Right lobe of liver (tissue), 6 donors: ENCODE measurements at places on chromosomes 7 and 10. TPM values are rescaled to one million over a fixed set of nuclear protein-coding genes. Genes with fewer than 3 reads are reported as not detected.

DNA sequence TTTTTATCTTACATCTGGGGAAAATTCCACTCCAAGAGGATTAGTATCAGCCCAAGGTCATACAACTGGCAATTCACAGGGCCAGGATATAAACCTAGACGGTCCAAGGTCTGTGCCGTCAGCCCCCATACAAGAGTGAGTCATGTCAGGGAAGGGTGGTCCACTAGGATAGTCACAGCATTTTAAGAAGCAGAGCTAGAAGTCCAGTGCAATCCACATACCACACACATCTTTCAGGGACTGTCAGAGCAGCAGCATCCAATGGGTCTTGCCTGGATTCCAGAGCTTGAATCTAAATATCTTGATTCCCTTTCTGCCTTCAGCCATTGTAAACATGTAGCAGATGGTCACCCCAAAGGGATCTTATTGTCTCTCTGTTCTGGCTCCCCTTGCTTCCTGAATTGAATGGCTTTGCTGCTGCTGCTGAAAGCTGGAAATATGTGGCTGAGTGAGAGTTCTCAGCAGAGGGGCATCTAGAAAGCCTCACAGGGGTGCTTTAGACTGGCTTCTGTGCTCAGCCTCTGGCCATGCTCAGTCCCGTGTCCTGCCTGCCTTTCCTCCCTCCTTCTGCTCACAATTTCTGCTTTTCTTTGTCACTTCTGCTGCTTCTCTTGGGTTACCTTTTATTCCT is 9.9 kb upstream of the OR6V1 start:
- H3K27ac ChIP-seq = no peak overlapping the region
- H3K4me3 ChIP-seq = no peak overlapping the region
- no peaks in the 10 kb centered on the region for H3K4me1 ChIP-seq

IQUB gene
- 0.06 TPM for total RNA-seq

DNA sequence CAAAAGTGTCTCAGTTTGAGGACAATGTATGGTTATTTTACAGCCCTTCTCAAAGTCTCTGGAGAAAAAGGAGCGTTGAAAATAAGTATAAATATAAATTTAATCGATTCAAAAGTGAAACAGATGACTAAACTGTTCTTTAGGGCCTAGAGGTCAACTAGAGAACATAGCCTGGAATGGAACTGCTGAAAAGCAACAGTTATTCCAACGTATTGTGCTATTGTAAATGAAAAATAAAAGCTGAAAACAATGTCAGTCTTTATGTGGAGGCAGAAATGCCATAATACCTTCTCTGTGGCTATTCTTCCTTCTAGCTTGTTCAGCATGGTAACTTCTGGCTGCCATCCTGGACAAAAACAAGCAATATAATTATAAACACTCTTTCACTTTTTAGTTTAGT is 362.5 kb downstream of the ARL4A start:
- H3K4me1 ChIP-seq = no peaks in the 10 kb centered on the region
- H3K27ac ChIP-seq = no peak overlapping the region
- H3K4me3 ChIP-seq = no peak overlapping the region
- no peak for DNase-seq
- no peaks in the 10 kb centered on the region for H3K27me3 ChIP-seq

DNA sequence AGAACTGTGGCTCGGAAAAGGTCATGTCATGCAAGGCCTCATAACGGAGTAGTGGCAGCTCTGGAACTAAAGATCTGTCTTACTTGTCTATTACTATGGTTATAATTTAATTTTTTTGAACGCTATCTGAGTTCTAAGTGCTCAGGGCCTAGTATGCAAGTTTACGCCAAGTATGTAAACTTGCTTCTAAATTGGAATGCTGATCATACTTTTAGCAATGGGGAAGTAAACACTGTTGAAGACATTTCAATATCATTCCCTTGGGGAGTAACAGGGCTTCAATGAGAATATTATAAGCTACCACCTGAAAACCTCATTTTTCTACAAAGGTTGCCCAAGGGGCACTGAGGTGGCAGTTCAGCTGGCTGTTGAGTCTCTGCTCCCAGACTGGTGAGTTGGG is 69.5 kb upstream of the NFKB2 start:
- DNase-seq = no peak
- H3K27ac ChIP-seq = no peak overlapping the region
- H3K4me3 ChIP-seq = no peak overlapping the region
- H3K27me3 ChIP-seq = no peaks in the 10 kb centered on the region

DNA sequence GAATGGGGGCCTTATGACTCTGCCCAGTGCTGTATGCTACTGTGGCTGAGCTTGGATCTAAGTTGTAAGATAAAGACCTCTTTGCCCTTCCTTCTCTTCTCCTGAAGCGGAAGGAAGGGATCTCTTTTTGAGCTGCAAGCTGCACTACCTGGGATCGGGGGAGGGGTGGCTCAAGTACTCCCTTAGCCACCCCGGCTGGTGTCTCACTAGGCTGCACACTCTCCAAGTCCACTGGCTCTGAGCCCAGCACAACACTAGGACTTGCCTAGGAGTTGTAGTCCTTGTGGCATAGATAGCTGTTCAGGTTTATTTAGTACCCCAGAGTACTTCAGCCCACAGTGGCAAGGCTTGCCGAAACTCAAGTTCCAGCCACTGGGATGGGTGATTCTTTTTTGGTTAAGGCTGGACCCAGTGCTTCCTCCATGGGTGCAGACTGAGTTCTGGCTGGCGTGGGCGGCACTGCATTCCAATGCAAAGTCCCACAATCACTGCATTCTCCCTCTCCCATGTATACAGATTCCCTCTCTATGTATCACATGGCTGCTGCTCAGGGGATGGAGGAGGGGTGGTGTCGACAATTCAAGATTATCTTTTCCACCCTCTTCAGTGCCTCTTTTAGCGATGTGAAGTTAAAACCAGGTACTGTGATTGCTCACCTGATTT is 76.2 kb upstream of the SLC25A13 start:
- no peaks in the 10 kb centered on the region for H3K27me3 ChIP-seq
- H3K36me3 ChIP-seq = no peaks in the 10 kb centered on the region
- no peaks in the 10 kb centered on the region for H3K4me1 ChIP-seq
- no peak overlapping the region for H3K4me3 ChIP-seq
- H3K27ac ChIP-seq = no peak overlapping the region
- DNase-seq = no peak

GATA3 gene
- not detected for total RNA-seq

STEAP1B gene
- not detected for total RNA-seq

DNA sequence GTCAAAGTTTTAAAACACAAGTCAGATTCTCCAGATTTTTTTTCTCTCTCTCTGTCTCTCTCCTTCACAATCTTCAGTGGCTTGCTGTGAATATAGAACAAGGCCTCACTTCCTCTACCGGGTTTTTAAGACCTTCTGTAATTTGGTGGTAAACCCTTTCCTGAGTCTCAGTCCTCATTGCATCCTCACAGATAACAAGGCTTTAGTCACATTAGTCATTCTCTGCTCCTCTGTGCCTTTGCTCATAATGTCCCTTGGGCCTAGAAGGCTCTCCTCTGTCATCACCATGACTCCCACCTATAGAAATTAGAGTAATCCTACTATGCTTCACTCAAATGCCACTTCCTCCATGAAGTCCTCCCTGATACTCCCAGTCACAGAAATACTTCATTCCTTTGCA is 172.7 kb upstream of the HPS1 start:
- no peak for DNase-seq
- H3K27me3 ChIP-seq = no peaks in the 10 kb centered on the region
- no peaks in the 10 kb centered on the region for H3K4me1 ChIP-seq
- no peak overlapping the region for H3K4me3 ChIP-seq
- no peak overlapping the region for H3K27ac ChIP-seq

GRCh38 chr7:74092964-74093471 is 9.4 kb downstream of the LIMK1 start:
- H3K4me3 ChIP-seq = no peak overlapping the region
- no peaks in the 10 kb centered on the region for H3K27me3 ChIP-seq
- peak; percentile 52 for DNase-seq
- no peak overlapping the region for H3K27ac ChIP-seq

C10orf105 gene
- total RNA-seq = not detected

GRCh38 chr10:60235001-60235400 is 154.7 kb downstream of the ANK3 start:
- no peak for DNase-seq
- H3K36me3 ChIP-seq = no peaks in the 10 kb centered on the region
- no peaks in the 10 kb centered on the region for H3K4me1 ChIP-seq
- no peak overlapping the region for H3K4me3 ChIP-seq
- no peak overlapping the region for H3K27ac ChIP-seq

GRCh38 chr7:127732306-127732705 is 80.3 kb downstream of the SND1 start:
- H3K4me1 ChIP-seq = peaks cover 11% of the 10 kb centered on the region
- H3K27ac ChIP-seq = no peak overlapping the region
- H3K4me3 ChIP-seq = no peak overlapping the region
- no peaks in the 10 kb centered on the region for H3K36me3 ChIP-seq
- no peak for DNase-seq

SFXN2 gene
- 21.1 TPM for total RNA-seq

DNA sequence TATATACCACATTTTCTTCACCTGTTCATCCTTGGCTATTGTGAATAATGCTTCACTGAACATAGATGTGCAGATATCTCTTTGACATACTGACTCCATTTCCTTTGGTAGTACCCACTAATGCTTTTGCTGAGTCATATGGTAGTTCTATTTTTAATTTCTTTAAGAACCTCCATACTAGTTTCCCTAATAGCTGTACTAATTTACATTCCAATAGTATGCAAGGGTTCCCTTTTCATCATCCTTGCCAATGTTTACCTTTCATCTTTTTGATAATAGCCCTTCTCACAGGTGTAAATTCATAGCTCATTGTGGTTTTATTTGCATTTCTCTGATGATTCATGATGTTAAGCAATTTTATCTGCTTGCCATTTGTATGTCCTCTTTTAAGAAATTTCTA is 159.9 kb downstream of the CALCR start:
- no peak overlapping the region for H3K27ac ChIP-seq
- no peak overlapping the region for H3K4me3 ChIP-seq
- H3K27me3 ChIP-seq = no peaks in the 10 kb centered on the region
- no peaks in the 10 kb centered on the region for H3K4me1 ChIP-seq
- H3K36me3 ChIP-seq = no peaks in the 10 kb centered on the region
- DNase-seq = no peak

LRMDA gene
- 13.2 TPM for total RNA-seq

DNA sequence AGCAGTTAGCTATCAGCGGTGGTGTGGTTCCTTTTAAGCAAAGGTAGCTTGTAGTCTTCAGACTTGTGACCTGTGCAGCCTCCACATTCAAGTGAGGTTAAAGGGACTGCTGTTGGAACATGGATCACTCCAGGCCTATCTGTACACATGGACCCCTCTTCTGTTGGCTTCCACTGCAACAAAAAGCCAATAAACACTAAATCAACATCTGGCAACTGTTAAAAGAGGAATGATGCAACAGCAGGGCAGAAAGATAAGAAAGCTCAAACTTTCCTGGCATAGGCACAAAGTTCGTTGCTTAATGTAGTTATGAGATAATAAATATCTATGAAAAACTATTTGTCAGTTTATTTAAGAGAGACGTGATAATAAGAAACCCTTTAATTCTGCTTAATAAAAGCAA is 4.0 kb upstream of the MINPP1 start:
- no peak overlapping the region for H3K4me3 ChIP-seq
- H3K4me1 ChIP-seq = peaks cover 13% of the 10 kb centered on the region
- H3K36me3 ChIP-seq = no peaks in the 10 kb centered on the region
- no peaks in the 10 kb centered on the region for H3K27me3 ChIP-seq
- DNase-seq = no peak

MLLT10 gene
- total RNA-seq = 16.5 TPM

GRCh38 chr7:1422512-1423263 is 36.6 kb downstream of the MICALL2 start:
- DNase-seq = no peak
- no peaks in the 10 kb centered on the region for H3K36me3 ChIP-seq
- H3K27me3 ChIP-seq = no peaks in the 10 kb centered on the region
- H3K27ac ChIP-seq = no peak overlapping the region
- no peaks in the 10 kb centered on the region for H3K4me1 ChIP-seq

GPER1 gene
- 9.2 TPM for total RNA-seq

PON1 gene
- 677 TPM for total RNA-seq

DNA sequence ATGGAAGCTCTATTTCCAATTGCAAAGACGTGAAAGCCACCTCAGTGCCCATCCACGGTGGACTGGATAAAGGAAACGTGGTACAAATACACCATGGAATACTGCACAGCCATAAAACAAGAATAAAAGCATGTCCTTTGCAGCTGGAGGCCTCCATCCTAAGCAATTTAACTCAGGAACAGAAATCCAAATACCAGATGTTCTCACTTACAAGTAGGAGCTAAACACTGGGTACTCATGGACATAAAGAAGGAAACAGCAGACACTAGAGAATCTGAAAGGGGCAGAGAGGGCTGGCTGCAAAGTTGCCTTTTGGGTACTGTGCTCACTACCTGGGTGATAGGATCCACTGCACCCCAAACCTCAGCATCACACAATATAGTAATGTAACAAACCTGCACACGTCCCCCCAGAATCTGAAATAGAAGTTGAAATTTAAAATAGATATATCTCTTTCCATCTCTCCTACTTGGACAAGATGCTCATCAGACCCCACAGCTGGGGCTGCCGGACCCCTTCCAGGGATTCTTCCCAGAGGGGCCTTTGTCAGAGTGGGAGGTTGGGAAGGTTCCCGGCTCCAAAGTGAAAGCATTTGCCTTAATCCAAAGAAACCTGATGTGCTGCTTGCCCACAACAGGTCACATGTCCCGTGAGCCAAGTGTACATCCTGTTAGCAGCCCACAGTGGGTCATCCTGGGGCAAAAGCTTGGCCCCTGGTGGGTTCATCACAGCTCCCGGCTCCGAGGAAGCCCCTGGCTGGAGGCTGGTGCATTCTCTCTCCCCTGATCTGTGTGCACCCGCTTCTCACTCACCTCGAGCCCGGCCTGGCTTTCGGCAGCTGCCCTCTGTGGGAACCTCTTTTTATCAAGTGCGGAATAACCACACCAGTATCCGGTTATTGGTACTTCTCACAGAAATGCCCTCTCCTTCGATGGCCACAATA is 172.3 kb upstream of the PPP2R2D start:
- no peaks in the 10 kb centered on the region for H3K4me1 ChIP-seq
- H3K27me3 ChIP-seq = no peaks in the 10 kb centered on the region
- H3K36me3 ChIP-seq = no peaks in the 10 kb centered on the region
- DNase-seq = no peak

DNA sequence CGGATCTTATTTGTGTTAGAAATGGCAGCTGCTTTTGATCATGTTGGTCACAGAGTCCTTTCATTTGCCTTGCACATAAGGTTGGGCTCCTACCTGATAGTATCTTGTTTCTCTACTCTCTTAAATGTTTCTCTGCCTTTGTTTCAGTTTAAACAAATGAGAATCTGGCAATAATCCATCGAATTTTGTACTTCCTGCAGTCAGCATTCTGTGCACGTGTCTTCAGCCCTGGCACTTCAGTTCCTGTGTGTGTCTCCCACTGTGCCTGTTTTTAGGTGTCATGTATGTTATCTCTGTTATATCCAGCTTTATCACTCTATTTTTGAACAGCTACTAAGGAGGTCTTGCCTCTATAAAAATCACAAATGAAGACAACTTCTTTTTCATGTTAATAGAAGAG is 28.4 kb upstream of the PTER start:
- no peaks in the 10 kb centered on the region for H3K4me1 ChIP-seq
- H3K27me3 ChIP-seq = no peaks in the 10 kb centered on the region
- H3K4me3 ChIP-seq = no peak overlapping the region
- DNase-seq = no peak

- no peak overlapping the region for H3K4me3 ChIP-seq
- H3K36me3 ChIP-seq = no peaks in the 10 kb centered on the region
- no peaks in the 10 kb centered on the region for H3K27me3 ChIP-seq
- DNase-seq = no peak
- no peaks in the 10 kb centered on the region for H3K4me1 ChIP-seq
- no peak overlapping the region for H3K27ac ChIP-seq
Observed at GRCh38 chr7:6320791-6321190, 48.4 kb upstream of the CYTH3 start.

STK32C gene
- 3.5 TPM for total RNA-seq

GRCh38 chr10:112240441-112240840 is 42.8 kb upstream of the TECTB start:
- H3K36me3 ChIP-seq = no peaks in the 10 kb centered on the region
- DNase-seq = no peak
- no peak overlapping the region for H3K27ac ChIP-seq

CLDN4 gene
- total RNA-seq = 1.7 TPM
